ENCODE measurements at places on chromosomes 16 and 17. TPM values are rescaled to one million over a fixed set of nuclear protein-coding genes. Genes with fewer than 3 reads are reported as not detected.

The MAP2K4 gene
- 46.0 TPM for total RNA-seq

The HS3ST2 gene
- 0.64 TPM for total RNA-seq

The KRT27 gene
- not detected for total RNA-seq

The CCDC144A gene
- 1.7 TPM for total RNA-seq

The CWC25 gene
- 7.5 TPM for total RNA-seq

The TPSD1 gene
- total RNA-seq: not detected

The AXIN1 gene
- 67.0 TPM for total RNA-seq

The GNGT2 gene
- total RNA-seq: not detected

The TPSB2 gene
- not detected for total RNA-seq

The ALOX15B gene
- 53.3 TPM for total RNA-seq

The RASD1 gene
- 3.6 TPM for total RNA-seq
